EH (cell line): ENCODE measurements at places on chromosomes 5 and 9.

GRCh38 chr5:132195727-132196126 lies 31.9 kb downstream of the P4HA2 start:
- DNase-seq = no peak

- DNase-seq = peak; percentile 90
Observed at GRCh38 chr5:73311291-73312110, 137.1 kb downstream of the FOXD1 start.

- DNase-seq = peak; percentile 35
Observed at GRCh38 chr9:136648751-136649150, 14.0 kb upstream of the EGFL7 start.

- DNase-seq = no peak
Observed at GRCh38 chr9:127458921-127459320, 7.6 kb downstream of the LRSAM1 start.

- no peak for DNase-seq
Observed at GRCh38 chr5:107418071-107418470, 252.7 kb downstream of the EFNA5 start.

- no peak for DNase-seq
Observed at GRCh38 chr9:68931821-68932220, 82.1 kb downstream of the PRKACG start.

- peak; percentile 26 for DNase-seq
Observed at GRCh38 chr5:143585970-143586369, 182.5 kb upstream of the NR3C1 start.

GRCh38 chr5:145056800-145057199 lies 778.3 kb downstream of the PRELID2 start:
- DNase-seq = peak; percentile 80

DNA sequence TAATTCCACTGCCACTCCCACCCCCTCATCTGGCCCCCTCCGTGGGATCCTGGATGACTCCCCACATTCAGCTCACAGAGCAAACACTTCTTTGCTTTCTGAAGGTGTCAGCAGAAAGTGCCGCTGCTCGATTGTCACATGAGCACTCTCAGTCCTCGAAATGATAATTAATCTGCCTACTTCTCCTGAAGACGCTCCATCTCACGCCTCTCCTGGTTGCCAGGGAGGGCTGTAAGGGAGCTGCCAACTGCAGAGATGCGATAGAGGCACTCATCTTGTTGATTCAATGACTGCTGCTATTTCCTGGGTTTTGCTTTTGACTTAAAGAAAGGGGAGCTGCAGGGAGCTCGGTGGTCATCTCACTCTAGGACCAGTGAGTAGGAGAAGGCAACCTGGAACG lies 206.5 kb downstream of the DAB2IP start:
- no peak for DNase-seq

GRCh38 chr9:111076519-111076918 lies 38.2 kb upstream of the LPAR1 start:
- DNase-seq = no peak

DNA sequence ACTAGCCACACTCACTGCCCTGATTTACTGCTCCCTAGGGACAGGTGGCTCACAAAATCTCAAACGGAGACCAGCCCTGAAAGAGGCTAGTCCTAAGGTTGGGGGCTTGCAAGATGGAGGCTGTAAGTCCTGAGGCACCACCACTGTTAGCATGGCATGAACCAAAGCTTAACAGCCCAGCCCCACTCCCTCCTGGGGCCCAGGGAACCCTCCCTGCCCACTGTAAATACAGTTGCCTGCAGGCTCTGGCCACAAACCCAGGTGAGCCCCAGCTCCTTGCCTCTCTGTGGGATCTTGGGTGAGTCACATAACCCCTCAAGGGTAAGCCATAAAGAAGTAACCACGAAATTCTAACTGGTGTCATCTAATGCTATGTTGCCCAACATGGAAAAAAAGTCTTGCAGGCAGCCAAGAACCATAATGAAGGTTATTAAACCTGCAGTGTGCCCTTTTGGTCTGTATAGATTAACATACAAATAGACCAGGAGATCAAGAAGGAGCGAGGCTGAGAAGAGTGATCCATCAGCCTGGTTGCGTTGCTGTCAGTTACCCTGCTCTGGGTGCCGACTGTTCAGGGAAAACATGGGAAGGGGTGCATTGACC lies 1.7 kb upstream of the POMT1 start:
- DNase-seq = peak; percentile 62

DNA sequence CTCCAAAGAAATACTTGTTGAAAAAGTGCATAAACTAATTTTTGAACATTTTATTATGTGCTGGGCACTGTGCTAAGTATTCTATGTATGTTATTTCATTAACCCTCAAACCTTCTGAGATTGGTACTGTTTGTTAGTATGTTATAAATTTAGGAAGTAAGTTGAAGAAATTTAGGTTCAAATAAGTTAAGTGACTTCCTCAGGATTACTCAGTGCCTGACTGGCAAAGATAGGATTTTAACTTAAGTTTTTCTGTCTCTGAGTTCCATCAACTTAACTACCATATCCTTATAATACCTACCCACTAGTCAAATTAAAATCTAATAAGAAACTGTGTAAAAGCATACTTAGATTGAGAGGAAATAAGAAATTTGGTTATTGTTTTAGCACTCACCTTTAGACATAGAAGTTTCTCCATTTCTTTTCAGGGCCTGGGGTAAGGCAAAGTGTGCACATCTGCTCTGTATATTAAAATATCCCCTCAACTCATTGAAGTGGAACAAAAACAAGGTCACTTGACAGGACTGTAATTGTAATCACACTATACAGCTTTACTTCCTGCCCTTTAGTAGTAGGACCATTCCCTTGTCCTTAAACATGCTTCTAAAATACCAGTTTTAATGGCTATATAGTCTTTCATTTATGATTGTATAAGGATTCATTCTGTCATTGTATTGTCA lies 15.2 kb downstream of the TGFBR1 start:
- DNase-seq = no peak

DNA sequence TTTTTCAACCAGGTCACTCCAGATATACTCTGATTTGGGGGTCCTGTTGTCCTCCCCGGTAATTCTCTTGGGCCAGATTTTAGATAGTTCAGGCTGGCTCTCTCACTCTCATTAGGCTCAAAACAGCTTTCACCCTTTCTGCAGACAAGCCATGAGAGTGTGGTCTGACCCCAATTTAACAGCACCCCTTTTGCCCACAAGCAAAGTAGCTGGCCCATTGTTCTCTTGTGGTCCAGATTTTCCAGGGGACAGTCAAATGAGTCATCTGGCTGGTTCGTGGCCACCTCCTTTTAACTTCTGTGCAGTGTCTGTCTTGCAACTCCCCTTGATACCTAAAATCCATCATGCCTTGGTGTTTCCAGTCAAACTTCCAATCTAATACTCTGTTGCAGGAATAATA lies 16.5 kb downstream of the BHMT2 start:
- no peak for DNase-seq

DNA sequence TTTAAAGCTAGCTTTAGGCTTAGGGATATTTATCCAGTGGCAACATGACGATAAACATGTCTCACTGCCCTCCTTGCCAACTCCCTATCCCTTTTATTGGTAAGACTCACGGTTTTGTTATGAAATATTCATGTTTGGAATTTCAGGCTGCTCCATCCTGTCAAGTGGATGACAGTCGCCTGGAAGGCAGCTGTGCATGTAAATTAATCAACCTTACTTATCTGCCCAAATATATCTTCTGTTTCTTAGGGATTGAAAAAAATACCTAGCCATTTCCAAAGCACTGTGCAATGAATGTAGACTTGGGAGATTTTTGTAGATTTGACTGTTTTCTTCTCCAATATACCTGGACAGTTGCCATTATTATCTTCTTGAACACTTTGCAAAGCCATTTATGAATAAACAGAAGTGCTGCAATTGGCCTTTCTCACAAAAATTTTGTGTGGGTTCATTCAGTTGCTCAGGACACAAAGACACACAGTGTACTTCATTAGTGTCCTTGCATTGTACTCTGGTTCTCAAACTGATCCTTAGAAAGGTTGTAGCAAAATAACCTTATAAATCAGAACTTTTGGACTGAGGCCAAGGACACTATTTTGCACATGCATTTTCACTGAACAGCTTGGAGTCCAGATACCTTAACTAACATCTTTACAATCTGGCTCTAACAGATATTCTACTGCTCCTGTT lies 889.4 kb upstream of the SEMA6A start:
- DNase-seq = no peak

DNA sequence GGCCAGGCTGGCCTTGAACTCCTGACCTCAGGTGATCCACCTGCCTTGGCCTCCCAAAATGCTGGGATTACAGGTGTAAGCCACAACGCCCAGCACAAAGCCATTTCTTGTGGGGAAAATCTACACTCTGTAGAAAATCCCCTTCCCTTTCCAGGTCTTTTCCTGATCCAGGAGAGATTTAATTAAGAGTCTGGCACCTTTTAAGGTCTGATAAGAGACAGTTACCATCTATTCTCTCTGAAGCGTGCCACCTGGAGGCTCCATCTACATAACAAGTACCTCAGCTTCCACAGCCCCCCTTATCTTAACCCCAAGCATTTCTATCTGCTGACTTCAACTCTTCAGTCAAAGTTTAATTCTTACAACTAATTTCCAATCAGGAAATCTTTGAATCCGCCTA lies 71.4 kb upstream of the CDK20 start:
- DNase-seq = no peak

DNA sequence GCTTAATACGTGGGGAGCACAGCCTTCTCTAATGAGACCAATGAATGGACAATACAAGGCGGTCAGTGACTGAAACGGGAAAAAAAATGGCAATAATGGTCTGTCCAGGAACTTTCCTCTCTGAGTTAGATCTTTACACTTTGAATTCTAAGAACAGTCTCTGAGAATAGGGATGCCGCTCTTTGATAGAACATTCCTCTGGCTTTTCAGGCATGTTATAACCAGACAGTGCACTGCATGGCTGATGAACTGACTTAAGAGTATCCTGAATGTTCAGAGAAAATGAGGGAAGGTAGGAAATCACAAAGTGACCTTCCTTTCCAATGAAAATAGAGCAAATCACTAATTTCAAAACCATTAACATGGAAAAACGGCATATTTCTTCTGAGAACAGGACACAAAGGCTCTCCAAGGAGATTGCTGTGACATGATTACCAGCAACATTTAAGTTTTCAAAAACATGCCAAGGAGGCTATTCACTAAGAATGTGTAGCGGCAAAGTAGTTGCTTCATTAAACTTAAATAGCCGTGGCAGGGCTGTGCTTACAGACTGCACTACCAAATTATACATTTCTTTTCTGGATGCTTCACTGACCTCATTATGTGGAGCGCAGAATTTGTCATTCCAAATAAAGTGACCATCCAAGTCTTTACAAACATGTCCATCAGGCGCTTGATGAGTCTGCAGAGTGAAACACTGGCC lies 105.9 kb downstream of the MARCHF3 start:
- no peak for DNase-seq

- peak; percentile 88 for DNase-seq
Observed at GRCh38 chr9:73073337-73074175, 78.1 kb upstream of the ANXA1 start.

DNA sequence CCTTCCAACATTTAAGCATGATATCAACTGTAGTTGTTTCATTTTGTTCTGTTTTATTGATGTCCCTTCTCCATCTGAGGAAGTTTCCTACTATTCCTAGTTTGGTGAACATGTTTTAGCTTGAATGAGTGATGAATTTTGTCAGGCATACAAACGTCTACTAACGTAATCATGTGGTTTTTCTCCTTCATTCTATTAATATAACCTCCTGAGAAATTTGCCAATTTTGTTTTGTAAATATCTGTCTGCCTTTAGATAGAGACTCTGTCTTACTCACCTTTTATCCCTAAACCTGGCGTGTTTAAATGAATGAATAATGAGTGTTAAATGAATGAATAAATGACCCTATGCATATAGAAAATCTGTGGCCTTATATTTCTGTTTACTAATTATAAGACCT lies 26.5 kb upstream of the NREP start:
- DNase-seq = no peak

DNA sequence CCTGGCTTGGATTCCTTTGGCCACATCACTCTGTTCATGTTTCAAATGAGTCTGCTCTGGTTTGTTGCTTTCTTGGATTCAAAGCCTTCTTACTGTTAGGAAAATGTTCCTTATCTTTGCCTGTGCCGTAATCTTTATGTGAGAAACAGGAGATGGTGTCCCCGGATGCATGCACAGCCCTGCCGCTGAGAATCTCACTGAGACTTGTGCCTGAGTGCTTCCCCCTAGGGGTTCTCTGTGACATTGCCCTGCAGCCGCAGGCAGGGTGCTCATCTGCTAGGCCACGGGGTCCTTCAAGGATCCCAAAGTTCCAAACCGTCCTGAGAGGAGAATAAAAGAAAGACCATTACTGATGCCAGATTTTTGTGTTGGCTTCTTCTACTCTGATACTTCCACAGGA lies 81.4 kb upstream of the ANKRD55 start:
- DNase-seq = no peak

DNA sequence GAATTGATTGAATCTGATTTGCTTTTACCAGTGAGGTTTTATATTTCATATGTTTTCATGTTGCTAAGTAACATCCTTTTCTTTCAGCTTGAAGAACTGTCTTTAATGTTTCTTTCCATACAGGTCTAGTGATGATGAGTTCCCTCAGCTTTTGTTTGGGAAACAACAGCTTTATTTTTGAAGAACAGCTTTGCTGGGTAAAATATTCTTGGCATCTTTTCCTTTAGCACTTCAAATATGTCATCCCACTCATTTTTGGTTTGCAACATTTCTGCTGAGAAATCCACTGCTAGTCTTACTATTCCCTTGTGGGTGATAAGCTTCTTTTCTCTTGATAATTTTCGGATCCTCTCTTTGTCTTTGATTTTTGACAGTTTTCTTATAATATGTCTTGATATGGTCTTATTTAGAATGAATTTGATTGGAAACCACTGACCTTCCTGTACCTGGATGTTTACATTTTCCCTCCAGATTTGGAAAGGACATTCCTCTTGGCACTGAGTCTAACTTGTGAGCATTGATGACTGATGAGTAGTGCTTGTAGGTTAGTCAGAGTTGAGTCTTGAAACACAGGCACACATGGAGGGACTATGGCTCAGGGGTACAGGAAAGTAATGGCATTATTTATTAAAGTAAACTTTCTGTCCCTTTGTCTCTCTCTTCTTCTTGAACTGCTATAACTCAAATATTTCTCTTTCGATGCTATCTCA lies 220.3 kb downstream of the SPATA31D1 start:
- no peak for DNase-seq

DNA sequence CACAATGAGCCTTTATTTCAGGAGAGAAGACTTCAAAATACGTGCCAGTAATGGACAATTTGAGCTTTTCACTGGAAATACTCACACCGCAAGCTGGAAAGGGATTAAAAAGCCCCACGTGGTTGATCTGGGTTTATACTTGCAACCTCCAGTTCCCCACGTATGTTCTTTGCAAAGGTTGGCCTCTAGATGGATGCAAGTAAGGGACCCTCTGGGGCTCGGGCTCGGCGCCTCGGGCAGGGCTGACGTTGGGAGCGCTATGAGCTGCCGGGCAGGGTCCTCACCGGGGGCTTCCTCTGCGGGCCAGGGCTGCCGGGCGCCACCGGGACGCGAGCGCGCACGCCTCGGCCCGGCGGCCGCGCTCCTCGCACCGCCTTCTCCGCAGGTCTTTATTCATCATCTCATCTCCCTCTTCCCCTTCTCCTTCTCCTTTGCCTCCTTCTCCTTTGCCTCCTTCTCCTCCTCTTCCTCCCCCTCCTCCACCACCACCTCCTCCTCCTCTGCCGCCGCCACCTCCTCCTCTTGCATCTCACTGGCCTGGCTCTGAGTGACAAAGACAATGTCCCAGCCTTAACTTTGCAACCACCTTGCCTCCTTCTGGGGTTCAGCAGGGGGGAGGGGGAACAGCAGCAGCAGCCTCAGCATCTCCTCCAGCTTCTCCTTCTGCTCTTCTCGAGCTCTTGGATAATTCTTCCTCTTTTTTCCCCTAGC lies 701 bp upstream of the ZNF462 start:
- peak; percentile 36 for DNase-seq
